Nephron progenitor cell (in vitro differentiated cells): ENCODE measurements at places on chromosomes 3 and 15.
A peak's percentile ranks its signal among the peaks of the same experiment; 100 is the strongest.

DNA sequence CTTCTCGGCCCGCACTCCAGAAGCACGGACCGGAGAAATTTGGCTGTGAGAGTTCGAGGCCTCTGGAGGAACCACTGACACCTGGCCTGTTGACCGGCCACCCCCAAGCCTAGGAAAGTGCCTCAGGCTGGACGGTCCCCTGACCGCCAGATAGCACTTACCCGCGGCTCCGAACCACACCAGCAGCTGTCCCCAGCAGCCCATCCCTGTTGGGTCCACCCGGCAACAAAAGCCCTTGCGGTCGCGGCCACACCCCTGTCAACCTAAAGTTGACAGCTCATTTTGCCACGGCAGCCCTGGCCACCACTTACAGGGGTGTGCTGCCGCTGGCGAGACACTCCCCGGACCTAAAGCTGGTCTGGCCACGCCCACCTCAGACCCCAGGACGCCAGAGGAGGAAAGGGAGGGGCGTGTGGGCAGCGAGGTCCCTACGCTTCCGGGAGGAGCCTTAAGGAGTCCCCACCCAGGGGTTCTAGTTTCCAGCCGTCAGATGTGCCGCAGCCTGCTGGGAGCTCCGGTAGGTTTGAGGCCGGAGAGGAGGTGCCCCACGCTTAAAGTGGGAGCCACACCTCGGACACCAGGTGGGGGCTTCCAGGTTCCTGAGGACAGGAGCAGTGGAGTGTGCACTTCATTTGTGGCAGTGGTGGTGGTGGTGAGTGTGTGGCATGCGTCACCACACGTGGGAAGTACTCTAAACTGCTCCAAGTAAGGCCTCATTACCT lies at the start of gene LTK:
TSS of gene LTK (minus strand) at position 322 of the 722 bp plus-strand sequence. CDS start at position 204, 118 bp downstream.
- DNase-seq = peak; percentile 75

DNA sequence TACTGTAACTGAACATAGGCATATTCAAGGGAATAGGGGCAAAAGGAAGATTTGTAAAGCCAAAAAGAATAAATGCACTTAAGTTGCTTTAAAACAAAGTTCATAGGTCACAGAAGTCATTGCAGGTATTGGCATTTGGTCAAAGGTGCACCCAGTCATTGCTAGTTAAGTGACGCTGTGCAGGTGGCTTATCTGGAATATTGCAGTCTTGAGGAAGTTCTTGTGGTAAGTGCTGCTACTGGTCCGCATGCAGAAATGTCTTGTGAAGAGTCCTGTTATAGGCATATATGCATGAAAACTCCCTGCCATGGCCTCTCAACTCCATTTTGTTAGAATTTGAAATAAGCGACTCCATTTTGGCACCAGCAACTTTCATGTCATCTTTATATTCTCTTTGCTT lies 293.1 kb downstream of the GBE1 start:
- DNase-seq = no peak

GRCh38 chr3:18443665-18444594 lies 18.8 kb upstream of the SATB1 start:
- DNase-seq = peak; percentile 39

- DNase-seq = no peak
Measured at GRCh38 chr3:113834983-113835382, 3.6 kb upstream of the GRAMD1C start.

DNA sequence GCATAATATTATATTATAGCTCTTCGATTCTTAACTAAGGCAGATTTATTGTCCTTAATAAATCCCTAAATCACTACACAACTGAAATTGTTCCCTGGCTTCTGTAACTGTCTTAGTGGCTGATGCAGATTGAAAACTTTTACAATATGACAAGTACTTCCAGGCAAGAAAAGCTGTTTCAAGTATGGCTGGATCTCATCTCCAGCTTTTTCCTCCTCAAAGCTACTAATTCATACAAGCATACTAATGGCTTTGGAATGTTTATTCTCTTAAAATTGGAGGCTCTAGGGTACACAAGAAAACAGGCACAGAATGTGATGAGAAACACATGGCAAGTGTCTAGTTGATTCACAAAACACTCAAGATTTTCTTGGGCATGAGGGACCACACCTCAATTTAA lies 351.5 kb upstream of the ICE2 start:
- no peak for DNase-seq

- DNase-seq = no peak
Measured at GRCh38 chr3:177201700-177202397, 4.6 kb upstream of the TBL1XR1 start.

GRCh38 chr3:23073724-23074305 lies 129.3 kb upstream of the UBE2E2 start:
- DNase-seq = no peak
